ENCODE measurements at places on chromosomes 2 and 18.

DNA sequence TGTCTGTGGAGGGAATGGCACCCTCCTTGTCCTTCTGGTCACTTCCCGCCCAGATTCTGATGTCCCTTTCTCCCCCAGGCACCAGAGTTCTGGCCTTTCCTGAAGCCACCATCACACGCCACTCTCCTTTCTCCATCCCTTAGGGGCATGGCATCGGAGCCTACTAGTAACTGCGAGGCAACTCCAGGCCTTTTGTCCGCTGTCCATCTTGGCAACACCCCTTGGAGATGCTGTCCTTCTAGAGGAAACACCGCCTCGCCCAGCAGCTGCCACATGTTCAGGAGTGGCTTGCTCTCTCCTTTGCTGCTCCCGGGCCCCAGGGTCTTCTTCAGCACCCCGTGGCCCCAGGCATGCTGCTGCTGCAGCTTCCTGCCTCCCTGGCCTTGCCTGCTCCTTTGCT lies 267.0 kb downstream of the SRBD1 start:
- no peak for DNase-seq

GRCh38 chr2:144248350-144249034 lies 271.4 kb downstream of the ZEB2 start:
- no peak for DNase-seq

DNA sequence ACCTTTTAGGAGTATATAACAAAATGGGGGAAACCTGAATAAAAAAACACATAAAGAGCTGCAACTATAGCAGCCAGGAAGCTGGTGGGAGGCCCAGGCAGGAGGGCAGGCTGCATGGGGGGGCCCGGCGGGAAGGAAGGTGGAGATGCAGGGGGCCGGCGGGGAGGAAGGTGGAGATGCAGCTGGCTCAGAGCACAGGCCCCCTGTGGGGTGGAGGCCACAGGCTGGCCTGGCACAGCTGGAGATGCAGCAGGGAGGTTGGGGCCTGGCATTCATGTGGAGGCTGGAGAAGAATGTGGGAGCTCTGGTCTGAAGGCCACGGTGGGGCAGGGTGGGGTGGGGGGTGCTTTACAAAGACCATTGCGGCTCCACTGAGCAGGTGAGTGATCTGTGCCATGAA lies 31.4 kb downstream of the FAM228A start:
- DNase-seq, result no peak

DNA sequence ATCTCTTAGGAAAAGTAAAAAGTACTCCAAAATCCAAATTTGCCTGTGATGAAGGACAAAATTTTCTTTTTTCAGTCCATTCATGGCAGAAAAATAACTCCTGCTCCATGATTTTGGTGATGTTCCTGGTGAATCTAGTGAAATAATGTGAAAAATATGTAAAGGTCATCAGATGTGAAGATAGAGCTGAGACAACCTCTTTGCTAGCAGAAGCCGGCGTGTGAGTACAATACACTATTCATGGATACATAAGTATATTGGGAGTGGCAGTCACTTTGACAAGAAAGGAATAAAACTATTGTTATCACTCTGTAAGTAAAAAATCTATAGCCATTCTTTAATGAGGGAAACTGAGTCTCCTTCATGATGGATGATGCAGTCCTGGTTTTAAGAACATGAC lies 6.3 kb upstream of the SLC1A4 start:
- no peak for DNase-seq

DNA sequence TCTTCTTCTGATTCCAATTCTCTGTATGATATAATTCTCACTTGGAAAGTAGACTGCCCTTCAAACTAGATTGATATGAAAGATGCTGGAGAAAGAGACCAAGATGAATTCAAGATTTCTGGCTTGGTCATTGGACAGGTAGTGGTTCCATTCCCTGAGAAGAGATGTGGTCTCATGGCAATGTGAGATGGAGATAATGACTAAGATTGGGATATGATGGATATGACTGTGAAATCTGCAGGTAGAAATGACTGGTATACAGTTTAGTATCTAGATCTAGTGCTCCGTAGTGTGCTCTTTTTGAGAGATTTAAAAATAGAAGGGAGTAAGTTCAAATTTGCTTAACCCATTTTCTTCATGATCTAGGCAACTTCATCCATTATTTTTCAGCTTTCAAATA lies 425.4 kb upstream of the TRIB2 start:
- DNase-seq, result no peak

DNA sequence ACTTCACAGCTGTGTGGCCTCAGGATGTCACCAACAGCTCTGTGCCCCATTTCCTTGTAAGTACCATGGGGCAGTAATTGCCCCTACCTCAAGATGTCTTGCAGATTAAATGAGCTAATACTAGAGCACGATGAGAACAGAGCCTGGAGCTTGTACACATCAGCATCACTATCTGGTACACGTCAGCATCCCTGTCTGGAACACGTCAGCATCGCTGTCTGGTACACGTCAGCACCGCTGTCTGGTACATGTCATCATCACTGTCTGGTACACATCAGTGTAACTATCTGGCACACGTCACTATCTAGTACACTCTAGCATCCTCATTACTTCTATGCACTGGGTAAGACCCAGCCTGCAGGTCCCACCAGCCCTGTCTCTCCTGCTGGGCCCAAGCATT lies 37.2 kb downstream of the AQP12A start:
- DNase-seq, result no peak

- DNase-seq, result no peak
Measured at GRCh38 chr18:26459340-26459739, 89.0 kb downstream of the KCTD1 start.

- peak; percentile 1 for DNase-seq
Measured at GRCh38 chr2:80238692-80239469, 65.7 kb downstream of the LRRTM1 start.

GRCh38 chr2:196208915-196209314 lies 37.5 kb upstream of the STK17B start:
- no peak for DNase-seq

GRCh38 chr2:240387669-240388358 lies 47.6 kb upstream of the GPC1 start:
- DNase-seq, result peak; percentile 57

- DNase-seq, result no peak
Measured at GRCh38 chr18:60962625-60963024, 370.6 kb upstream of the CDH20 start.

- no peak for DNase-seq
Measured at GRCh38 chr18:5604778-5605177, 61.0 kb upstream of the EPB41L3 start.

DNA sequence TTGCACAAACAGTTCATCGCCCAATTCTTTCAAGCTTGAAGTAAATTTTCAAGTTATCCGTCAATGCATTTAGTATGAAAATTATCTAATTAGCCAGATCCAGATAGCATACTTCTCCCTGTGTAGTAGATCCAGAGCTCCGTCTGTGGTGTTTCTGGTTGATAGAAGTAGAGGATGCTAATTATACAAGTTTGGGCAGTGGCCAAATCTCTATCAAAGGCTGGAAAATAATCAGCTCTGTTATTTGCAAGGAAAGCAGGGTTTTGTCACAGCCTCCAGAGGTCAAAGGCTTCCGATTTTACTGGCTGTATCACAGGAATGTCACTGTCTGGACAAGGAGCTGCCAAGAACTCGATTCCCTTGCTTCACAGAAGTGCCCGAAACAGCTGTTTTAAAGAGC lies 28.6 kb downstream of the LRRC30 start:
- no peak for DNase-seq

GRCh38 chr2:36855429-36855828 lies 110.9 kb downstream of the STRN start:
- DNase-seq, result no peak

- DNase-seq, result no peak
Measured at GRCh38 chr2:230982528-230982927, 13.4 kb upstream of the SPATA3 start.

- no peak for DNase-seq
Measured at GRCh38 chr2:127231130-127231865, 11.2 kb upstream of the CYP27C1 start.

DNA sequence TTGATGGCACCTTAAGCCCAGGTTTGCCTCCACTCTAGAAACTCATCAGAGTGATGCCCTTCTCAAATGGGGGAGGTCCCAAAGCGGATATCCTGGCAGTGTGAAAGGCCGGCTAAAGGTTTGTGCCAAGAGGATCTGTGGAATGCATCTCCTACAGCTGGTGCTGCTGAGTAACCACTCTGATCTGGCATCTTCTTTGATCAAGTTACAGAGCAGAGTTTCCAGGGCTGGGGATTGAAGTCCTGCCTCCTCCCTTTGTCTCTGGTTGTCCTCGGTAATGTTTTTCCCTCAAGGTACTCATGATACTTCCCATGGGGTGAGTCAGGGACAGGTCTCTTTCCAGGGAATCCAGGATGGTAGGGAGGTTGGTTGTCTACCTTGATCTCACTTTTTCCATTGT lies 24.6 kb downstream of the PRKRA start:
- DNase-seq, result no peak

Data from substantia nigra (tissue), 51 donors.